ENCODE measurements at places on chromosomes 1 and 21.

GRCh38 chr1:165683848-165684485, 14.4 kb downstream of the ALDH9A1 start:
- DNase-seq, result no peak

GRCh38 chr1:78048446-78048845, 2.7 kb downstream of the GIPC2 start:
- no peak for DNase-seq

DNA sequence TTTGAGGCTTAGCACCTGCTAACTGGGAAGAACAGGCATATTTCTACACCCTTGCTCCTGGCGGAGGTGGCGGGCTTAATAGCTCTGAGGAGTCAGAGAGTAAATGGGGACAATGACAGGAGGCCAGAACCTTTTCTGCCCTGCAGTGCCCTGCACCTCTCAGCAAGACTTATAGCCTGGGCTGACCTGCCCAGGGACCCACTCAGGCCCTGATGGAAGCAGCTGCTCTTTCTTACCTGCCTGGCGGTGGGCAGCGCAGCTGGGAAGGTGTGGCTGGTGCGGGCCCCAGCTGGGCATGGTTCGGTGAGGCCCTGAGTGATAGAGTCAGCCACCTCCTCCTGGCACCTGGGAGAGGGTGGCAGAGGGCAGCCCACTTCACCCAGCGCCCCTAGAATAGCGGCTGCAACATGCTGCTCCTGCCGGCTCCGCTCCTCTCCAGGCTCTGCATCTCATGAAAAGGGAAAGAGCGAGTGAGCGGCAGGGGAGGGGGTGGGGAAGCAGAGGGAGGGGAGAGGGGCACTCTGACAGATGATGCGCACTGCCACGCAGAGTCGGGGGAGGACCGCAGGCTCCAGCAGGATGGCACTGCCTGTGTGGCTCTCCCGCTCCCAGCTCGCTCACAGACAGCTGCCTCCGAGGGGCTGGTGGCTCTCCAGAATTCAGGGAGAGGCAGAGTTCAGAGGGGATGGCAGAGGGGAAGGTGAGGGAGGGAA, at the start of gene RGS8:
Gene RGS8, minus strand, starts transcription at position 472 of the 713 bp plus-strand sequence. CDS start 14,938 bp downstream, outside the sequence.
- no peak for DNase-seq

- no peak for DNase-seq
Observed at GRCh38 chr1:200107004-200107470, 79.5 kb downstream of the NR5A2 start.

GRCh38 chr21:36030581-36031189, 29.6 kb downstream of the SETD4 start:
- no peak for DNase-seq

GRCh38 chr1:91697416-91697815, 188.5 kb downstream of the TGFBR3 start:
- DNase-seq, result no peak

- DNase-seq, result no peak
Observed at GRCh38 chr1:178579095-178579494, 66.2 kb downstream of the TEX35 start.

GRCh38 chr1:201450721-201451291, 18.2 kb downstream of the PHLDA3 start:
- no peak for DNase-seq

DNA sequence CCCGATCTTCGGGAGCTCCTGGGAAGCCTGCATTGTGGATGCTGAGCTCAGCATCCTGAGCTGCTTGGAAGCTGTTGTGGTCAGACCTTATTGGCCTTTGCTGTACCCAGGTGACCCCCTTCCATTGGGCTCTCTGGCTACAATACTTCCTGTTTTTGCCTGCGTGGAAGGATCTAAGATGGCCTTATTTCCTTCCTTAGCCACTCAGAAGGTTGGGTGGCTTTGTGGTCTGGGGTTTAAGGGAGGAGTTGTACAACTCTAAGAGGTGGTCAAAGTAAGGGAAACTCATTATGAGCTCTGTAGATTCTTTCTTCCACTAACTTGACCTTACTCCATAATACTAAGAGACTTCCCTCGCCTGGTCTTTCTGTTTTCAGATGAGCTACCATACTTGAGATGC, 17.7 kb downstream of the PFKFB2 start:
- DNase-seq, result no peak

DNA sequence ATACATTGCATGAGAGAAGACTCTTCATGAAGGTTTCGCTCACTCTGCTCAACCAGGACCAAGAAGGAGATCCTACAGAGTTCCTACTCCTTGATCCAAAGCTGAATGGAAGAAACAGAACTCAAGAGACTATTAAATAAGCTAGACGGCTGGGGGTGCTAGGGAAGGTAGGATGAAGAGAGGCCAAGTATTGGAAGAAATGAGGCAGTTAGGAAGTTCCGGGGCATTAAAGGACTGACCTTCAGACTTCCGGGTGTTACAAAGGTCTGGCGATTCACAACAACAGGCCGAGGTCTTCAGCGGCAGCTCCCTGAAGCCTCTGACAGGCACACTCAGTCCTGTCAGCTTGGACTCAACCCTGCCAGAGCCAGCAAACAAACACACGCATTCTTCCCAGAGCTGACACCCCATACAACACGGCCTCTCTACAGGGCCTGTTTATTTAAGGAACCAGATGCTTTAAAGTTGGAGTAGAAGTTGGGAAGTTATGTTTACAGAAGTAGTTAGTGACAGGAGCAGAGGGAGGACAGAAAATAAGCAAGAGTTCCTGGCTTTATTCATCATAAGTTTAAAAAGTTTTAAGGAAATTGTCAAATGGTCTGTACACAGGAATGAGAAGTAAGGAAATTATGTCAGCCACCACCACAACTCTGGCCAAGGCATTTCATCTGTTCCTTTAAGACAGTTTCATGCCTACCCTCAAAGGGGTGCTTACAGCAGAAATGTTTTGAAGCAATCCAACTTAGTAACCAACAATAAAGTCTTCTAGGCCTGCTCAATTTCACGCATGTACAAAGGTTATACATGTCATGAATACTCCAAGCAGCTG, 4.7 kb downstream of the SORT1 start:
- peak; percentile 63 for DNase-seq

DNA sequence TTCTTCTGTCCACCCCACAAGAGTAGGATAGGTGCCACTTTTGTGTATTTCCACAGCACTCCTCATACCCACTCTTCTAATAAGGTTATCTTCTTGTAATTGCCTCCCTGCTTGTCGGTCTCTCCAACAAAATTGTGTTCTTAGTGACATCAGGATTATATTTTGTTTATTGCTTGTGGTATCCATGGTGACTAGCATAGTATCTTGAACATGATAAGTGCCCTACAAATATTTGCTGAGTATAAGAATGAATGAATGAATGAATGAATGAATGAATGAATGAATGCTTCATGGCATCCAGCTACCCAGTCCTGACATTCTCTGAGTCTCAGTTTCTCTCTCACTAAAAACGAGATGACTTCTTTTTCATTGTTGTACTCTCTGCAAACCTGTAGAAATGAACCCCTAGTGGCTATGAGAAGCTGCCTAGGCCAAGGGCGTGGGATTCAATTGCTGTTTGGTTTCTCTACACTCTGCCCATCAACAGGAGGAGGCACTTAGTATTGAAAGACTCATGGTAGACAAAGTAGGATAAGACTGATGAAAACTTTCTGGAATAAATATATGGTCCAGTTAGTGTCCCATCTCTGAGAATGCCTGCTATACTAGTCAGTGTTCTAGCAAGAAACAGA, 121.0 kb downstream of the TMEM53 start:
- DNase-seq, result no peak

DNA sequence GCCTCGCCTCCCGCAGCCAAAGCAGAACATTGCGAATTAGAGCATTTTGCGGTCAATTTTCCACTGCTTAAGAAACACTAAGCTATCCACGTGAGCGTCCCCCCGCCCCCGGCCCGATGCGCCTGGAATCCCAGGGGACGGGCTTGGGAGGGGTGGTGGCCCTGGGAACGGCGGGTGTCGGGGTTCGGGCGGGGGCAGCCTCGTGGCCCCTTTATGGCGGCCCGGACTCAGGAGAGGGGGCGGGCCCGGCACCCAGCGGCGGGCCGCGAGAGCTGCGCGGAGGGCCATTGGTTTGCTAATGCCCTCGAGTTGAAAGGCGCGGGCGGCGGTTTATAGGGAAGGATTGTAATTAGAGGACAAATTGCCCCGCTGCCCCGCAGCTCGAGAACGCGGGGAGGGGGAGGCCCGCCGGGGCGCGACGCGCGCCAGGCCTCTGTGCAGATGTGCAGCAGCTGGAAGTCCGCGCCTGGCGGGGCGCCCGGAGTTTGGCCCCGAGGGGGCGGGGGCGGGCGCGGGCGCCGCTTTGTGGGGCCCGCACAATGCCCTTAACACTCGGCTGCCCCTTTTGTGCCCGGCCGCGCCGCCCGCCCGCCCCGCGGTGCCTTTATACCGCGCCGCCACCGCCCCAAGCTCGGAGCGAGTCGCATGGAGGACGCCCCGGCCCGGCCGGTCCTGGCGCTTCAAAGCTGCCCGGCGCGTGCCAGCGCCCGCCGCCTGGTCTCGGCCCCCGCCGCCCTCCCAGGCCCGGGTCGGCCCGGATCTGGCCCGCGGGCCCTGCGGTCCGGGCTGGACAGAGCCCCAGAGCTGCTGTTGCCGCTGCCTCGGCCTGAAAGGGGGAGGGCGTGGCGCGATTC, 1.9 kb upstream of the HES3 start:
- DNase-seq, result no peak

GRCh38 chr21:33854604-33855003, 61.0 kb downstream of the ATP5PO start:
- no peak for DNase-seq

- DNase-seq, result no peak
Observed at GRCh38 chr1:173393659-173394000, 83.5 kb upstream of the PRDX6 start.

DNA sequence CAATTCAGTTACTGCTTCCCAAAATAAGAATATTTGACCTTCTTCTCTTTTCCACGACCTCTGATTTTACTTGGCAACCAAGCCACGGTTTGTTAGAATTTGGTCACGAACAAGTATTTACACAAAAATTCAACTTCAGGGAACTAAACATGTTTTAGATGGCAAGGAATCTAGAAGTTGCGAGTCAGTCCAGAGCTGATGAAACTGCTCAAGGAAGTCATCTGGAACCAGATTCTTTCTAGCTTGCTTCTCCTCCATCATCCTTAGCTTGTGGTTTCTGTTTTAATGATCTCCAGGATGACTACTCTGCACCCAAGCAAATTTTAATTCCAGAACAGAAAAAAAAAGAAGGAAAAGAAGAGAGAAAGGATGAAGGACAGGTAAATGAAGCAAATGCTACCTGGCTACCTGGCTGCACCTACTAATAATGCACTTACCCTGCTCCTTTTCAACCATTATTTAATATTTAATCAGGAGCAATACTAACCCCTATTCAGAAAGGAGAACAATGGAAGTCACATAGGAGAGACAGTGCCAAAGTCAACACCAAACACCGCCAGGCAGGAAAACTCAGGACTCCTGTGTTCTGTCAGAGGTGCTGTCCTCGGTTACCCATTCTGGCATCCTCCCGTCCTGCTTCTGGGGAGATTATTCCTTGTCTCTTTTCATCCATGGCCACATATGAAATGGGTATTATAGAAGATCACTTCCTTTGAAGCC, 54.2 kb upstream of the RGS7 start:
- no peak for DNase-seq

DNA sequence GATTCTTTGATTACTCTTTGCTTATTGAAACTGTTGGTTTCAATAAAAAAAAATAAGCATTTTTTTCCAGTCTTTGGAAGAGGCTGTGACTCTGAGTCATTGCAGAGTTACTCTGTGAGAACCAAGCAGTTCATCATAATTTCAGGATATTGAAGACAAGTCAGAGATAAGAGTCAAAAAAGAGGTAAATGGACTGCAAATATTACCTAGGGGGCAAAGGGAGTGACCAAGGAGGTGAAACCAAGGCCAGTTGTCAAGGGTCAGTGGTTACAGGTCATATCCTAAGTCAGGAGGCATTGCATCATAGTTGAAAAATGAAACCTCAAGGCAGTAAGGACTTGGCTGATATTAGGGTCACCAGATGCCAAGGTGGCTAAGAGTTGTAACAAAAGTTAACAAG, 597.1 kb upstream of the USP24 start:
- no peak for DNase-seq

DNA sequence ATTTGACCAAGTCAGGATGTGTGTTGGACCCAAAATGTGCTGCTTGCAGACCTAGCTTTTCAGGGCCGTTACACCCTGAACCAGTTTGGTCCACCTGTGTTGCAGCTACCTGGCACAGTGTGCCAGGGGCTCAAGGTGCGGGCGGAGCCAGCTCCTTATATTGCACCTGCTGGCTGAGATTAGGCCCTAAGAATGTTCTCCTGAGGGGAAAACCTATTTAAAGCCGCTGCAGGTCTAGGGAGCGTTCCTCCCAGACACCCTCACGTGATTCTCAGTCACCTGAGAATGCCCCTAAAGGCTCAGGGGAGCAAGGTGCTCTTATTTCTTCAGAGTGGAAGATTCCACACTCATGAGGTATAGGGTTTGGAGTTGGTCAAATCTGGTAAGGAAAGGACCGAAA, 12.0 kb downstream of the GSTM3 start:
- no peak for DNase-seq

DNA sequence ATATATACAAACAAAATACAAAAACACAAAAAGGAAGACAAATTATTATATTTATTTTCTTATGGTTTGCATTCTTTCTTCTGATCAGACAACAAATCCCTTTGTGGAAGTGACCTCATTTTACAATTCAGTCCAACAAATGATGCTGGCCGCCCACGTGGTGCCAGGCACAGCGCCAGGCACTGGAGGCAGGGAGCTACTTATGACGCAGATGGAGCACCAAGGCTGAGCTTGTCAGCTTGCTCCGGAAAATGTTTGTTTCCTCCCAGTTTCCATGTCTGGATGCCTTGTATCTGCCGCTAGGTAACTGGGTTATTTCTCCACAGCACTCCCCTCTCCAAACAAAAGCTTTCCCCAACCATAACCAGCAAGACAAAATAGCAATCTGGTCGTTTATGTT, 30.7 kb upstream of the CD34 start:
- DNase-seq, result no peak

GRCh38 chr1:1291548-1292441, 11.6 kb downstream of the SCNN1D start:
- no peak for DNase-seq

GRCh38 chr1:198623752-198624647, 14.8 kb upstream of the PTPRC start:
- no peak for DNase-seq

DNA sequence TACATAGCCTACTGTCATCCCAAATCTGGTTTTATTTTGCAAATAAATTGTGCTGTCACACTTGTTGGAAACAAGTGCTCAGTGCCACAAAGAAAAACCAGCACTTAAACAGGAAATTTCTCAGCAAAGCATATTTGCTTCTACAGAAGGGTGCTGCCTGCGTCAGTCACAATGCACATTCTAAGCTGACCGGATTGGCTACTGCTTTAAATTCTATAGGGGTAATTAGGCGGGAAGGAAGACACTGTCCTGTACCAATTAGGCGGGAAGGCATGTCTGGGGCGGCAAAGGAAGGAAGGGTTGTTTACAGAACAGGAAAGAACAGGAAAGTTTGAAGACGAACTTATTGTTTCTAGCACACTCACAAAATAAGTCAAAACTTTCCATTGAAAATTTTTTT, 2.8 kb downstream of the IFI16 start:
- no peak for DNase-seq

DNA sequence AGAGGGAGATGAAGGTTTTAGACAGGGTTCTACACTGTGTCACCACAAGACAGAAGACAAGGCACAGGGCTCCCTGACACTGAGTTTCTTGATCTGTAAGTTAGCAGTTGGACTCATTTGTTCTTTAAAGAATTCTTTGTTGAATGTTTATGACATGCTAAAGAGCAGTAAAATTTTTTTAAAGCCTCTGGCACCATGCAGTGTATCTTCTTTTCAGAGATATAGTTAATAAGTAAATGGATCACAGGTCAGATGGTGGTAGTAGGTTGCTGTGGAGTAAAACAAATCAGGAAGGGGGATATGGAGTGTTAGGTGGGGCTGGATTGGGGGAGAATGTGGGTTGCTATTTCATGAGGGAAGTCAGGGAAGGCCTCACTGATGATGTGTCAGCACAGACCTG, 2.0 kb downstream of the CLCA4 start:
- no peak for DNase-seq
